ENCODE measurements at places on chromosomes 1 and 21. TPM values are rescaled to one million over a fixed set of nuclear protein-coding genes. Genes with fewer than 3 reads are reported as not detected.

FALEC gene
- total RNA-seq, result not detected

ADAM30 gene
- total RNA-seq, result not detected

FCRLB gene
- 0.63 TPM for total RNA-seq

RPTN gene
- total RNA-seq, result not detected

KCNT2 gene
- total RNA-seq, result 3.9 TPM

FCRL1 gene
- total RNA-seq, result not detected

PDE9A gene
- total RNA-seq, result 2.0 TPM

FTCD gene
- total RNA-seq, result 0.24 TPM

UMODL1 gene
- not detected for total RNA-seq

RNF186 gene
- not detected for total RNA-seq

Data from right atrium auricular region (tissue), 2 donors.